ENCODE measurements at places on chromosomes 7 and 10. TPM values are rescaled to one million over a fixed set of nuclear protein-coding genes. Genes with fewer than 3 reads are reported as not detected.

The PRTFDC1 gene
- polyA plus RNA-seq = 0.21 TPM

The MKI67 gene
- polyA plus RNA-seq = not detected

The ADAM12 gene
- 2.3 TPM for polyA plus RNA-seq

DNA sequence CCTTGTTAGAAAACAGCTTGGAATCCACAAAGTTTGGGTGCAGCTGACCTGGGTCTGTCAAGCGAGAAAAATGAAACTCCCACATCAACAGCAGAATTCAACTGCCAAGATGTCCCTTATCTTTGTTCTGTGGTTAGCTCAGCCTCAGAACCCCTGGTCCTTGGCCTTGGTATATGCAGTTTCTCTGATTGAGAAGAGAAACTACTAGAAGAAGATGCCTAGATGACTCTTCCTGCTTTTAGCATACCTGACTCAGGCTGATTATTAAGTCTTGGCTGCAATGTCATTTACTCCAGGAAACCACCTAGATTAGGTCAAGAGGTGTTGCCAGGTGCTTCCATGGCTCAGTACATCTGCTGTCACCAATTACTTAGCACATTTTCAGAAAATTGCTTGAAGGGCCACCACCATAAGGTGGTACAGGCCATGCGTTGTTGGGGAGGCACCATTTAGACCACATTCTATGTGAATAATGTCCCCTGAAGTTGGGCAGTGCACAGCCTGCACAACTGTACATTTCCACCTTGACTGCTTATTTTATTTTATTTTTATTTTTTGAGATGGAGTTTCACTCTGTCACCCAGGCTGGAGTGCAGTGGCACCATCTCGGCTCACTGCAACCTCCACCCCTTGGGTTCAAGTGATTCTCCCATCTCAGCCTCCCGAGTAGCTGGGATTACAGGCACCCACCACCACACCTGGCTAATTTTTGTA lies 59.4 kb upstream of the ZNF438 start:
- no peak for DNase-seq
